GM18507 (cell line): ENCODE measurements at places on chromosomes 1 and 21.

- no peak for DNase-seq
Measured at GRCh38 chr1:18574754-18575153, 55.9 kb upstream of the PAX7 start.

GRCh38 chr21:27365394-27365793 is 398.5 kb upstream of the ADAMTS5 start:
- no peak for DNase-seq

- no peak for DNase-seq
Measured at GRCh38 chr1:1092149-1092855, 18.2 kb upstream of the RNF223 start.

DNA sequence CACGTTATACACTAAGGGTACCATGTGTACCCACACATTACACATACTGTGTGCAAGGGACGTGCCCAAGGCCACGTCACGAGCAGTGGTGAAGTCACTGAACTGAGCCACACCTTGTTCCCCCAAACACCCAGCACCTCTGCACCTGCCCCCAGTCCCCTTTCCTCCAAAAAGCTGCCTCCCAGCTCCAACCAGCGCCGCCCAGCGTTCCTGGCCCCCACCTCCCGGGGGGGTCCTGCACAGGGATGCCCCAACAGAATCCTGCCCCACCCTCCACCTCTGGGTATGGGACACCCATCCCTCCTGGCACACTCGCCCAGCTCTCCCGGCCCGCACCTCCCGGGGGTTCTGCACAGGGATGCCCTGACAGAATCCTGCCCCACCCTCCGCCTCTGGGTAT is 54.1 kb downstream of the CHD5 start:
- no peak for DNase-seq

DNA sequence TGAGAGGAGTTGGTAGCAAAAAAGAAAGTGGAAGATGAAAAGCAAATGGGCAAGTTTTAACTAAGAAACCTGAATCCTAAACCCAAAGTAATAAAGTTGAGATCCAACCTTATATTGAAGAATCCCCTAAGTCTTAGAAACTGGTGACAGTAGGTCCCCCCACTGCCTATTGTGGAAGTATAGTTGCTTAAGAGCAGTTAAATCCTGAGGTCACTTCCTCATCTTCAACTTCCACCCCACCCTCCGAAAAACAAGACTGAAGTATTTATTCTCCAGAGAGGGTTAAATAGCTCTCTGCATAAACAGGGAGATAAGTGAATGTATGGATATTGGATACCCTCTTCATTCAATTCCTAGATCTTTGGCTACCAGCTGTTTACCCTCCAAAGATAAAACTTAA is 3.3 kb upstream of the DSTYK start:
- no peak for DNase-seq

DNA sequence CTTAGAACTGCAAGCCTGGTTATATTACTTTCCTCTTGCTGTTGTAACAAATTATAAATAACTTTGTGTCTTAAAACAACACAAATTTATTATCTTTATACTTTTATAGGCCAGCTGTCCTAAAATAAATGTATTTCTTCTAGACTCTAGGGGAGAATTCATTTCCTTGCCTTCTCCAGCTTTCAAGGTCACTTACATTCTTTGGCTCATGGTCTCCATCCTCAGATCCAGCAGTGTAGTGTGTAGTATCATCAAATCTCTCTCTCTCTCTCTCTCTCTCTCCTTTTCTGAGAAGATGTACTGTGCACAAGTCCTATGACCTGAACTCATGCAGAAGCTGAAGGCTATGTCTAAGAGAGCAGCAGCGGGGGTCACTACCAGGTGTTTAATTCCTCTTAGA is 1510.6 kb downstream of the MRPL39 start:
- no peak for DNase-seq

GRCh38 chr1:32627596-32628162 is 22.7 kb downstream of the ZBTB8OS start:
- no peak for DNase-seq

DNA sequence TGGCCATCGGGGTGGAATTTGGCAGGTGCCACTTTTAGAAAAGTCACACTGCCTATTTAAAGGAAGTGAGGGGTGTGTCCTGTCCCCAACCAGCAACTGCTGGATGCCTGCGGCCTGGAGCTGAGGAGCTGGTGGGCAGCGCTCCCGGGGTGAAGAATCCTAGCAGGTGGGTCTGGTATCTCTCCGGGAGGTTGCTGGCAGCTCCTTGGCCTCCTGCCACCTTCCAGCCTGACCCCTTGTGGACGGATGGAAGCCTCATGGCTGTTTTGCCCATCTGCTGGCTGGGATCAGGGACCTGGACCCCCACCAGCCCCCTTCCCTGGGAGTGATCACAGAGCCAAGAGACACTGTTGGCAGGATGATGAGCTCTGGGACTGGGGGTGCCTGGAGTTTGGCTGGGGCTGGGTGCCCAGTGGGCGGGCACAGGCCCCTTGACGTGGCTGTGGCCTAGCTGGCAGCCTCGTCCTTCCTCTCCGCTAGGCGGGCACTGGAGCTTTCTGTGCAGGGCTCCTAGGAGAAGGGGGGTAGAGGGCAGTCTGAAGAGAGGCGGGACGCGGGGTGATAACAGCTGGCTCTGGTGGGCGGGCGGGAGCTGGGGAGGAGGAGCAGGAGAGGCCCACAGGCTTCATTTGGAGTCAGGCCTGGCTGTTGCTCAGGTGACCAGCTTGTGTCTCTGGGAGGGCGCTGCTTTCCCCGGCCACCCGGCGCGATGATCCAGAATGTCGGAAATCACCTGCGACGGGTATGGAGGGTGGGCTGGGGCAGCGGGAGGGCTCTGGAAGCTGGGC is at the start of gene ACOT11:
Gene ACOT11, plus strand, starts transcription at position 628 of the 788 bp plus-strand sequence. Its CDS starts 82 bp downstream, at position 710.
- no peak for DNase-seq

- no peak for DNase-seq
Measured at GRCh38 chr1:21262293-21263051, 27.8 kb downstream of the ECE1 start.

DNA sequence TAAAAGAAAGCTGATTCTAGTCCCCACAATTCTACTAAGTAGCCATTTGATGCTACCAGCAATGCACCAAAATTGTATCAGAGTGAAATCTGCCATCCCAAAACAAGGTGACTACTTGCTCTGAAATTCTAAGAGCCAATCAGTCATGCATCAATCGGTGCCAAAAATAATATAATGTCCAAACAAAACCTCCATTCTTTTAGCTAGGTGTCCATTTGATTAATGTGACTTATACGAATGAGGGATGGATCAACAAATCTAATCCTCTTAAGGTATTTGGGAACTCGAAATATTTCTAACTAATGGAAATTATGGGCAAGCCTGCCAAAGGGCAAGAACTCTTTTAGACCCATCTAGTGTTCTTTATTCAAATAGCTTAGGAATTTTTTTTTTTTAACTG is 66.4 kb upstream of the NEK2 start:
- DNase-seq: no peak

GRCh38 chr21:39451332-39452206 is at the start of gene SH3BGR:
Gene SH3BGR (plus strand): TSS chr21:39451970. CDS start chr21:39452097, 127 bp downstream.
- no peak for DNase-seq

GRCh38 chr21:38858026-38858811 is 52.5 kb downstream of the ETS2 start:
- no peak for DNase-seq

- DNase-seq: no peak
Measured at GRCh38 chr1:181043025-181043888, 9.5 kb downstream of the MR1 start.

- DNase-seq: no peak
Measured at GRCh38 chr1:156838972-156839371, 19.9 kb downstream of the INSRR start.

GRCh38 chr1:27070390-27071048 is 57.9 kb upstream of the TENT5B start:
- DNase-seq: no peak

DNA sequence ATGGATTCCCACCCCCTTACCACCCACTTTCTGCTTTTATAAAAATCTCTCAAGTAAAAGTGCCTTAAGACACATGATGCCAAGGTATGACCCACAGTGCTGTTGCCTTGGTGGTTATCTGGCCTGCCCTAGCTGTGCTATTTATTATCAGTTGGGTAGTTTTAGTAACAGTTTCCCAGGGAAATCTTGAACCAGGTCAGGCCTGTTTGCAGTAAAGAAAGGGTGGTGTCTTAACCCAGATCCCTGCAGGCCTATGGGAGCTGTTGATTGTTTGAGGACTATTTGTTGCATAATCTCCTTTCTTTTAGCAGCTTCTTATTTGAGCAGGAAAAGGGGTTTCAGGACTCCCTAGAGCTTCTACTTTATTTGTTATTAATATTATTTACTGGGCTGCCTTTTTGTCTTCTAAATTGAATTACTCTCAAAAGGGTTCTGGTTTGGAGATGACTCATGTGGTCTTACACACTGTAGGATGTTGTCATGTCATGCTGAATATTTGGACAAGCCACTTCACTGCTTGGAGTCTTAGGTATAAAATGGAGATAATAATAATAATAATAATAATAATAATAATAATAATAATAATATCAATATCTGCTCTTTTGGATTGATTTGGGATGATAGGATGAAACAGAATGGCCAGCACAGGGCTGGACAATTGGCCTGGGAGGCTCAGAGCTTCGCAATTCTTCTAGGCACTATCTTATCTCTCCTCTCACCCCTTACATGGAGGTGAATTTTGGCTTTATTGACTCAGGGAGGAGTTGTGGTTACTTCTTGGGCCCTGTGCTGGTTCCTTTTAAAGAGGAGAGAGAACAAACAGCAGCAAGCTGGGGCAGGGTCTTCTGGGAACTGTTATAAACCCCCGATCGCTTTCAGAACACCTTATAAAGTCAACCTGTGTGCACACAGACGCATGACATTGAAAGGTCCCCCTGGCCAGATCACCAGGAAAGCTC is 252.1 kb downstream of the PRDM2 start:
- no peak for DNase-seq

GRCh38 chr21:15826147-15826780 is 96.5 kb downstream of the USP25 start:
- DNase-seq: peak; percentile 1

- no peak for DNase-seq
Measured at GRCh38 chr1:111515291-111516004, 12.0 kb upstream of the ADORA3 start.

DNA sequence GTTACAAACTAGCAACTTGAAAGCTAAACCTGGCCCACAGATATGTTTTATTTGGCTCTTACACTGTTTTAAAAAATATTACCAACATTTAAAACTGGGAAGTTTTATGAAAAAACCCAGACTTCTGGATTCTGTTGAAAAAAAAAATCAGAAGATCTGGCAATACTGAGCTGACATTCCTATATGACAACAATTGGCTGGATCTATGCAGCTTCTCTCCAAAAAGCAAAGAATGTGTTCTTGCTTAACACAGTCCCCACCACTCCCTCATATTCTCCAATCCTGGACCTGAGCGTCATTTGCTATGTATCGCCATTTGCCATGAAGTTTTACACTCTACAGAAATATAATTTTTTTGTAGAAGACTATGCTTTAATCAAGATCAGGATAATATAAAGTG is 859.6 kb downstream of the LTN1 start:
- DNase-seq: no peak

GRCh38 chr1:87030740-87031690 is 116.6 kb downstream of the HS2ST1 start:
- DNase-seq: no peak

GRCh38 chr1:221998186-221998612 is 256.3 kb upstream of the DUSP10 start:
- no peak for DNase-seq

- DNase-seq: no peak
Measured at GRCh38 chr1:39692152-39693074, 1.2 kb upstream of the HPCAL4 start.

GRCh38 chr1:223129229-223129901 is 13.7 kb downstream of the TLR5 start:
- peak; percentile 30 for DNase-seq

DNA sequence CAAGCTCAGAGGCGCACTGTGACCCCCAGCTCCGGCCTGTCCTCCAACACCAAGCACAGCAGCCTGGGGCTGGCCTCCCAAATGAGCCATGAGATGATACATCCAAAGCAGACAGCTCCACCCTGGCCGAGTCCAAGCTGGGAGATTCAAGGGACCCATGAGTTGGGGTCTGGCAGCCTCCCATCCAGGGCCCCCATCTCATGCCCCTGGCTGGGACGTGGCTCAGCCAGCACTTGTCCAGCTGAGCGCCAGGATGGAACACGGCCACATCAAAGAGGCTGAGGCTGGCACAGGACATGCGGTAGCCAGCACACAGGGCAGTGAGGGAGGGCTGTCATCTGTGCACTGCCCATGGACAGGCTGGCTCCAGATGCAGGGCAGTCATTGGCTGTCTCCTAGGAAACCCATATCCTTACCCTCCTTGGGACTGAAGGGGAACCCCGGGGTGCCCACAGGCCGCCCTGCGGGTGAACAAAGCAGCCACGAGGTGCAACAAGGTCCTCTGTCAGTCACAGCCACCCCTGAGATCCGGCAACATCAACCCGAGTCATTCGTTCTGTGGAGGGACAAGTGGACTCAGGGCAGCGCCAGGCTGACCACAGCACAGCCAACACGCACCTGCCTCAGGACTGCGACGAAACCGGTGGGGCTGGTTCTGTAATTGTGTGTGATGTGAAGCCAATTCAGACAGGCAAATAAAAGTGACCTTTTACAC is 29.1 kb downstream of the SLC19A1 start:
- DNase-seq: no peak

DNA sequence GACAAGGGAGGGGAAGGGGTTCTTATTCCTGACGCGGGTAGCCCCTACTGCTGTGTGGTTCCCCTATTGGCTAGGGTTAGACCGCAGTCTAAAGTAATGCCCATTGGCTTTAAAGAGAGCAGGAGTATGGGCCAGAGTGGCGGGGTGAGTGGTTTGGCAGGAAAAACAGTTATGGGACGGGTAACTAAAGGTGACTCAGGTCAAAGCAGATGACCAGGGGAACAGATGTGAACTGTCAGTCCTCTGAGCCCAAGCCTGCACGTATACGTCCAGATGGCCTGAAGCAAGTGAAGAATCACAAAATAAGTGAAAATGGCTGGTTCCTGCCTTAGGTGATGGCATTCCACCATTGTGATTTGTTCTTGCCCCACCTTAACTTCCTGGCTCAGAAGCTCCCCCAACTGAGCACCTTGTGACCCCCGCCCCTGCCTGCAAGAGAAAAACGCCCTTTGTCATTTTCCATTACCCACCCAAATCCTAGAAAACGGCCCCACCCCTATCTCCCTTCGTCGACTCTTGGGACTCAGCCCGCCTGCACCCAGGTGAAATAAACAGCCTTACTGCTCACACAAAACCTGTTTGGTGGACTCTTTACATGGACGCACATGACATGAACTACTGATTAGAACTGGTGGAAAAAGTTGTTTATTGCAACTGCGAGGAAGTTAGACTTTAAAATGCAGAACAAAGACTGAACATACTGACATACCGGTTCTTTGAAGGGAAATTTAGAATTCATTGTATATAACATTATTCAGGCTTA is 758 bp upstream of the ATAD3B start:
- DNase-seq: no peak

GRCh38 chr1:163361123-163361934 is 39.6 kb downstream of the NUF2 start:
- DNase-seq: no peak

GRCh38 chr1:58844176-58844575 is 60.3 kb upstream of the JUN start:
- no peak for DNase-seq

GRCh38 chr1:155938220-155938627 is 3.2 kb upstream of the RXFP4 start:
- DNase-seq: no peak
